Fibroblast of skin of left biceps (primary cell): ENCODE measurements at places on chromosomes 4 and X.
A peak's percentile ranks its signal among the peaks of the same experiment; 100 is the strongest.

- DNase-seq, result no peak
Observed at GRCh38 chrX:102835504-102836146, 101.4 kb upstream of the RAB40AL start.

- no peak for DNase-seq
Observed at GRCh38 chr4:64271601-64272081, 137.6 kb downstream of the TECRL start.

GRCh38 chrX:50769389-50770063, 44.5 kb downstream of the SHROOM4 start:
- DNase-seq, result no peak

- no peak for DNase-seq
Observed at GRCh38 chr4:112861691-112862674, 187.5 kb upstream of the ANK2 start.

DNA sequence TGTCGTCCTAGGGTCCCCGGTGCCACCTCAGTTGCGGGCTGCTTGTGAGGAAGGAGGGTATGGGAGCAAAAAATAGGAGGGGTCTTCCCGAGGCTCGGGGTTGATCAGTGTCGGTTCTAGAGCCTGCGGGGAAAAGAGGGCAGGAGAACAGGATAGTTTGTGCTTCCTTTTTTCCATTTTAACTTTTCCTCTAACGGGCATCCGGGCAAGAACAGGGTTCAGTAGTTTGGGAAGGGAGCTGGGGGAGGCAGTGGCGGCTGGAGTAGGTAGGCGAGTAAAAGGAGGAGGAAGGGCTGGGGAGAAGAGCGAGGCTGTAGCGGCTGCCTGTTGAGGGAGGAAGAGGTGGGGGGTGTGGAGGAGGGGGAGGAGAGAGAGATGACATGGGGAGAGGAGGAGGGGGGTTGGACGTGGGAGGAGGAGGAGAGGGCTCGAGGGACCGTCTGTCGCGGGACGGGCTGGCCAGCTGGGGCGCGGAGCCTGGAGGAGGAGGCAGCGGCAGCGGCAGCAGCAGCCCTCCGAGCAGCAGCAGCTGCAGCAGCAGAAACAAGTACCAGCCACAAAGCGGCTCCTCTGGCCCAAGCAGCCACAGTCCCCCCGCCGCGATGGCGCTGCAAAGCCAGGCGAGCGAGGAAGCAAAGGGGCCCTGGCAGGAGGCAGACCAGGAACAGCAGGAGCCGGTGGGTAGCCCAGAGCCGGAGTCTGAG, at the start of gene SLC16A2:
SLC16A2 (plus strand) TSS at position 458 of the 704 bp plus-strand sequence; CDS start at position 603, 145 bp downstream.
- peak; percentile 50 for DNase-seq

- DNase-seq, result no peak
Observed at GRCh38 chrX:147476008-147476407, 435.7 kb upstream of the FMR1 start.

- no peak for DNase-seq
Observed at GRCh38 chr4:101944649-101945048, 154.1 kb downstream of the BANK1 start.

- no peak for DNase-seq
Observed at GRCh38 chrX:136906921-136907510, 26.5 kb upstream of the RBMX start.

GRCh38 chrX:374596-374995, 12.1 kb downstream of the PPP2R3B start:
- no peak for DNase-seq

GRCh38 chr4:142407596-142407995, 438.5 kb downstream of the INPP4B start:
- no peak for DNase-seq

DNA sequence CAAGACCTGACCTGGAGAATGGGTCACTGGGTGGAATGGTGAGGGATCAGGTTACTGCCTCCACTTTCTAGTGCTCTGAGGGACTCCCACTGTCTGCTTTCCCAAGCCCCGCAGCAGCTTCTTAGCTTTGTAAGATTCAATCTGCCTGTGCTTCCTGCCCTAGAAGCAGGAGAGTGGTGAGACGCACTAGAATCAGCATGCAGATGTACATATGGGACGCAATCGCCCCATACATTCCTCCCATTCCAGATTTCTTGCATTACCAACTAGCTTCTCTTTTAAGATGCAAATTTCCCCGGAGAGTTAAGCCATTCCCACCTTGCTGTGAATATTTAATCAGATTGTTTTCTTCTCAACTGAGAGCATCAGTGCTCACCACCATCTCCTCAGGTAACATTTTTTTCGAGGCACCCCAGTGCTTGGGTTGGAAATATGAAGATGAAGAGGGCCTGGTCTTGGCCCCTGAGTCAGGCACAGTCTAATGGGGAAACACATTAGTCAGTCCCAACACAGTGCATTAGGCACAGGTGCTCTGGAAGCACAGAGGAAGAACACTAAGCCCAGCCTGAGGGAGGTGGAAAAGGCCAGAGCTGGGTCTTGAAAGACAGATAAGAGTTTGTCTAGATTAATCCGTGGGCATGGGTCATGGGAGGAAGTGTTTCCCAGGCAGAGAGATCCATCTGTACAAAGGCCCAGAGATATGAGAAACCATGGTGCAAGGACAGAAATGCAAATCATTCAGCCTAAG, 66.7 kb upstream of the PRPS1 start:
- DNase-seq, result no peak

DNA sequence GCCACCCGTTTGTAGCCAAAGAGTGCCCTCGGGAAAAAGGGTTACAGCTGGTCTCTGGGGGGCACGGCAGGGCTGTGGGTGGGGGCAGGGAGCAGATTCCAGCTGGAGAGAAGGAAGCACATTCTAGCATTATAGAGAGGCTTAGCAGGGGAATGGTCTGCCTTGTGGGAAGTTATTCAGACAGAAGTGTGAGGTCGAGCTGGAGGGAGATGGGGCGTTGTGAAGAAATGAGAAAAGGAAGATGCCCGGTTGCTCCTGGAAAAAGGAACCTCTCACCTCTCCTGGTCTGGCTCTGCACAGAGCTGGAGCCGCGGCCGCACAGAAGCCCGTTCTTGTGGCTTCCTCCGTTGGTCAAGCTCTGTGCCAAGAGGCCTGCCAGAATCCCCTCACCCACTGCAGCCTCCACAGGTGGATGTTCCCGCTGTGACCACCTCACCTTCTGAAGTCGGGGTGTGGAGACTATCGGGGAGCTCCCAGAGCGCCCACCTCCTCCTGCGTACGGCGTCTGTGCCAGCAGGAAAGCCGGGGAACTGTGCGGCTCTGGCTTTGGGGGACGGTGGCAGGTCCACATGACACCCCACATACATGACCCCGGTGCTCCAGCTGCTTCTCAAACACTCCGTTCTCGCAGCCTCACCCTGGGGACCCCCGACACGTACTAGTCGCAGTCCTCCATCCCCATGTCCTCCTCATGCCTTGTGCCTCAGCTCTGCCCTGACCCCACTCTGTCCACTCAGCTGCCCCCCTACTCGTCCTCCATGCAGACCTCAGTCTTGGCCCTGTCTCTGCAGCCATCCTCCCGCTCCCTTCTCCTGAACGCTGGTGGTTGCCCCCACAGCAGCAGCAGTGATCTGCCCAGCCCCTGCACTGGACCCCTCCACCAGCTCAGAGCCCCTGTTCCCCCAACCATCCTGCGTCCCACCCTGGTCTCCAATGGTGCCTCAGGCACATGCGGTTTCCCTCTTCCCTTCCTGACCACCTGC, 52.2 kb upstream of the HGFAC start:
- DNase-seq, result no peak

DNA sequence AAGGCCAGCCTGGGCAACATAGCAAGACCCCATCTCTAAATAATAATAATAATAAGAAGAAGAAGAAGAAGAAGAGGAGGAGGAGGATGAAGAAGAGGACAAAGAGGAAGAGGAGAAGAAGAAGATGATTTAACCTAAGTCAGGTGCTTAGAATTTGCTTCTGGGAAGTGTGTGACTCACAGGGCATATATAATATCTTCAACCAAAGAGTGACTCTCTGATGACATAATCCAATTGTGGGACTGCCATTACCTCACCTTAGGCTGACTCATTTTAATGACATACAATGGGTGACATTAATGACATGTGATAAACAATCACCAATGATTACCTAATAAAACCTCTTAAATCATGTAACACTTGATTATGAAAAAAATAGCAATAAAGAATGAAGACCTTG, 32.7 kb upstream of the MBTPS2 start:
- no peak for DNase-seq

DNA sequence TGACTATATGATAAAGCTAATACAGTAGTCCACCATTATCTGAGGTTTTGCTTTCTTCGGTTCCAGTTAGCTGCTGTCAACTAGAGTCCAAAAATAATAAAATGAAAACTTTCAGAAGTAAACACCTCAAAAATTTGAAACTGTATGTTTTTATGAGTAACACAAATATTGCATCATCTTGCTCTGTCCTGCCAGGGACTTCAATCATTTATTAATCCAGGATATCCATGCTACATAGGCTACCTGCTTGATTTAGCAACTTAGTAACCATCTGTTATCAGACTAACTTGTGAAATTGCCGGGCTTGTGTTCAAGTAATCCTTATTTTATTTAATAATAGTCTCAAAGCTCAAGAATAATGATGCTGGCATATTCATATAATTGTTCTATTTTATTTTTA, 1537.8 kb upstream of the PABPC4L start:
- no peak for DNase-seq

DNA sequence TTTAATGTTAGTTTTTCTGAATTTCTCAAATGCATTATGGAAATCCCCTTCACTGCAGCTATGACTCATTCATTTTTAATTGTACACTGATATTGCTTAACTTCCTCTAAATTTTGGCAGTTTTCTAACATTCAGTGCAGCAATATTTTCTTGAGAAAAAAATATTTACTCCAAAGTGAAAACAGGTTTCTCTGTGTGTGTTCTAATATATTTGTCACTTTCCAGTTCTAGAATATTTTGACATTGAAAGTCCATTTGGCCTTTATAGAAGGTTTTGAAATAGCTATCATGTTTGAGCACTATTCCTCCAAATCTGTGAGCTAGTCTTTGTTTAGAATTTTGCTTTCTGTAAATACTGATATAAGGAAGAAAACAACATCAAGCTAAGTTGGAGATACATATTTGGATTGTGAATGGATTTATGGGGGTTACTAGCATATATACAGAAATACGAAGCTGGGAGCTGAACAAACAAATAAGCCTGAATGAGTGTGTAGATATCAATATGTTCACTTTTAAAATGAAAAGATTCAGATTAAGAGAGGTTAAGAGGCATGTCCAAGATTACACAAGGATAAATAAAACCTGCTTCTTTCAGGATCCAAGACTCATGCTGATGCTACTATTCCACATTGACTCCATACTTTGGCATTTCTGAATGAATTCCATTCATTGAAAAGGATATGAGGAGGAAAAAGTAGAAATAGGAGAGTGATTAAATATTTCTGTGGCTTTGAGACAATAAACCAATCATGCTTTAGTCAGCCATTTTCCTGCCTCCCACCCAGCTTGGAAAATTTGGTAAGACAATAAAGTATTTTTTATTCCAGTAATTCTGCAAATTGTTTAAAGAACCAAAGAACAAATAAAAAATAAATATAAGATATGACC, 57.3 kb upstream of the SLIT2 start:
- DNase-seq, result peak; percentile 83
